ENCODE measurements at places on chromosomes 5 and 9. TPM values are rescaled to one million over a fixed set of nuclear protein-coding genes. Genes with fewer than 3 reads are reported as not detected.

GRCh38 chr9:72042928-72043327 is 17.5 kb downstream of the C9orf57 start:
- DNase-seq = no peak

GRCh38 chr5:113227798-113228197 is 207.0 kb downstream of the TSSK1B start:
- no peak for DNase-seq

DNA sequence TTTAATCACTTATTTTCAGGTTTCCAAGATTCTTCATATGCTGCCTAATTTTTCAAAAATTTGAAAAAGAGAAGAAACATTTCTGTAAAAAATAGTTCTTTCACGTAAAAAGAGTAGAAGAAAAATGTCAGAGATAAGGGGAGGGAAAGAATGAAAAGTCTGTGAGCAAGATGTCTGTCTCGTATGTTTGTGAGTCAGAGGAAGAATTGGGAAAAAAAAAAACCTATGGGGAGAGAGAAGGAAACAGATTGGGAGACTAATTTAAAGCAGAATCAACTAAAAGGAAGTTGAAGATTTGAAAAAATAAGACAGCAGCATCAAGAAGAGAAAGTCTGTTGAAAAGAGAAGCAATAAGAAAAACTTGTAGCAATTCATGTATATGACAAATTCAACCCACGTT is 456.3 kb downstream of the HINT1 start:
- DNase-seq = no peak

DNA sequence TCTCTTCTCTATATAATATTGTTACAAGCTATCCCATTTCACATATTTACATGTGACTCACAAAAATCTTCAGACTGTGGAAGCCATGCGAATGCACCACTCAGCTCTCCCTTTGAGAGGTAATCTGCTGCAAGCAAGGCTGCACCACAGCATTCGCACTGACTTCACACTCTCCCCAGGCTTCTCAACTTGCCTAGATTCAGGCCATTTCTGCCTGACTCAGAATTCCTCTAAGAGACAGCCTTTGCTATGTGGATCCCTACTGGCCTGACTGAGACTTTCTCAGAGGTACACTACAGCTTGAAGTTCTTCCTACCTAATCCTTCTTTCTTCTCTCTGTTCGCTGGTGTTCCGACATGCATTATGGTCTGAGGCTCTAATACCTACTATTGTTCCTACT is 21.1 kb upstream of the DMRTA1 start:
- no peak for DNase-seq

Gene RANBP3L
- 0.44 TPM for polyA plus RNA-seq
